ENCODE measurements at places on chromosomes 2 and 18.
A peak's percentile ranks its signal among the peaks of the same experiment; 100 is the strongest.

DNA sequence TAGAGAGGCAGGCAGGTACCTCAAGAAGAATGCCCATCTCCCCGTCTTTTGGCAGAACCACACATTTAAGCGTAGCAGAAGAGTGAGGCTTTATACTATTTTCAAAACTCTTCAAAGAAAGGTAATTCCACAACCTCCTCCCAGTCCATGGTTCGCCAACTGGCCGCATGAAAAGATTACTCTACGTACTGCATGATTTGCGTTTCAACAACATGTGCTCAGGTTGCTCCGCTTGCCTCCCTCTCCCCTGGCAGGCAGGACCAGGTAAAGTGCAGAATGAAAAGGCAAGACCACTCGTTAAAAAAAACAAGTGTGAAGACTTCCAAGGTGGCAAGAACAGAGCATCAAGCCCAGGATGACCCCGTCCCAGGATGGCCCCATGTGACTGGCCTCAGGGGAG, 143.7 kb downstream of the SP3 start:
- no peak for DNase-seq

DNA sequence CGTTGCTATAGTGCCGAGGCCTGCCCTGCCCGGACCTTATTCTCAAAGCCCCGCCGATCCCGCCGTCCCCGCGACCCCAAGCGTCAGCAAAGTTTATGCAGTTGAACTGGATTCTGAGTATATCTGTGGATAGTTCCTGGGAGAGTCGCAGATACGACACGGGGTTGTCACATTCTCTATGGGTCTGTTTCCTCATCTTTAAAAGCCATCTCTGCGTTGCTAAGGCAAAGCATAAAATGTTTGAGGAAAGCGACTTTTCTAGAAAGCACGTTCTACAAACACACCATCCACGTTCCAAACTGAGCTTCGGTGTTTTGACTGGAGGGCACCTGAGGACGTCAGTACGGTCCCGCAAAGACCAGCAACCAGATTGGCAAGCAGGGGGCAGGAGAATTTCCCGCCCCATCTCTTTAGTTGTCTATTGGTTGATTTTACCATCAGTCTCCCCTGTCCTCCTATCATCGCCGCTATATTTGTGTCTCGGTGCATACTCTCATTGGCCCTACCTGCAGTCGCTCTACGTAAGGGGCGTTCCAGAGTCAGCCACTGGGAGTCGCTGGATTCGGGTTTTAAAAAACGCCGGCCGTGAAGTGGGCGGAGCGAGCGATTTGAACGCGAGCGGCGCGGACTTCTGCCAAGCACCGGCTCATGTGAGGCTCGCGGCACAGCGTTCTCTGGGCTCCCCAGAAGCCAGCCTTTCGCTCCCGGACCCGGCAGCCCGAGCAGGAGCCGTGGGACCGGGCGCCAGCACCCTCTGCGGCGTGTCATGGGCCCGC, at the start of gene CENPA:
TSS of gene CENPA (plus strand) at position 626 of the 776 bp plus-strand sequence. CDS start at position 767, 141 bp downstream.
- peak; percentile 82 for DNase-seq

- DNase-seq = no peak
These were observed 63.9 kb downstream of the LDAH start for GRCh38 chr2:20758997-20759396.

GRCh38 chr2:150759531-150759930, 272.1 kb upstream of the RND3 start:
- no peak for DNase-seq

- DNase-seq = no peak
These were observed 2.8 kb downstream of the SIX3 start for GRCh38 chr2:44944102-44944951.

DNA sequence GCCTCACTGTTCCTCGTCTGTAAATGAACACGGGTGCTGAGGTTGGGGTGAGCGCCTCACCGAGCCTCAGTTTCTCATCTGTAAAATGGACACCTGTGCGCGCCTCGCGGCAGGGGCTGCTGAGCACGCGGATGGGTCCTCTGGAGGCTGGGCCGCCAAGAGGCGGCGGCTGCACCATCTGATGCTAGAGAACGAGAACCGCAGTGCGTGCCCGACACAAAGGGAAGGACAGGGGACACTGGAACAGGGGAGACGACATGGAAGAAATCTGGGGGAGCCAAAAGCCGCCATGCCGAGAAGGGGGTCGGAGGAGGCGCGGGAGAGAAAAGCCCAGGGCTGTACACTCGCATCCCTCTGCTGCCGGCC, 118.7 kb upstream of the ZNF516 start:
- no peak for DNase-seq

GRCh38 chr2:230697676-230698075, 15.0 kb upstream of the CAB39 start:
- no peak for DNase-seq

- DNase-seq = no peak
These were observed 219.0 kb downstream of the MYO3B start for GRCh38 chr2:170396799-170397459.

GRCh38 chr2:64594226-64594989, 59.3 kb downstream of the SERTAD2 start:
- DNase-seq = no peak

DNA sequence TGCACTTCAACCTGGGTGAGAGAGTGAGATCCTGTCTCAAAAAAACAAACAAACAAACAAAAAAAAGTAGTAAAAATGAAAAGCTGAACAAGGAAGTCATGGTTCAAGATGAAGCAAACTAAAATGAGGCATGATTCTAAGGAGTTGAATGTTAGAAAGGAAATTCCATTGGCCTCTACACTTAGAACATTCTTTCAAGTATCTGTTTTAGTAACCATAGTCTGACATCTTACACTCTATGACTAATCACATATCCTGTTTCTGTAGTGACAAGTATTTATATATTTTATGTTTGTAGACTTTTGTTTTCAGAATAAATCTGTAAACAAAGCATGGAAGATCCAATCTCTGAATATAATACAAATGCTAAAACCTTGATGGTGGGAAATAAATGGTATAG, 164.1 kb downstream of the KIAA1328 start:
- no peak for DNase-seq

DNA sequence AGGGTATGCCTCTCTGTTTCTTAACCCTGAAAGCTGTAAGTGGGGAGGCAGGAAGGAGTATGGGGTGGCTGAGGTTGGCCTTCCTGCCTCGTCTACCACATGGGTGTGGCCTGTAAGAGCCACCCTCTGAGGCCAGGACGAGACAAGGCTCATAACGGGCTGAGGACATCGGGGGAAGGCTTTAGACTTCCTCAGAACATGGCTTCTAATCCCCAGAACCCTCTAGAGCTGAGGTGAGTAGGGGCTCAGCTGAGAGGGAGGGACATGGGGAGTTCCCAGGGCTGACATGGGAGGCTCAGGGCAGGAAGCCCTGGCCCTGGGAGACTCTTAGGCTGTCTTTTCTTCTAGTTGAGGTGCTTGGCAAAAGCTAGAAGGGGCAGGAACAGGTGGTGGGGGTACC, 36.7 kb downstream of the EMX1 start:
- peak; percentile 68 for DNase-seq

DNA sequence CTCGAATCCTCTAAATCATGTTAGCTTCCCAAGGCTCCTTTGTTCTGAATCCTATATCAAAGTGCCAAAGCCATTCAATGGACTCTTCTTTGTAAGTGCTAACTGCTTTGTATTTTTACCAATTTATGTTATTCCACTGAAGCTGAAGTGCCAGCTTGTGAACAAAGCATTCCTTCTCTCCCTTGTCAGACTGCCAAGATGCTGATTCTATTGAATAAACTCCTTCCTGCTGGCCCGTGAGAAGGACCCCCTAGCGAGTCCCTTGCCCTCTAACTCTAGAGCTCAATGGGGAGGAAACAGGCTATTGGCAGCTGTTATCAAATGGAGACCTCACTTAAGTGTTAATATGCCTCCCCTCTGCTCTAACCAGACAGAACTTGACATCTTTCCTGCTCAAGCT, 1097.9 kb upstream of the CNTNAP5 start:
- no peak for DNase-seq

GRCh38 chr2:70923378-70924015, 12.2 kb upstream of the ATP6V1B1 start:
- DNase-seq = no peak

- no peak for DNase-seq
These were observed 597.2 kb upstream of the ZEB2 start for GRCh38 chr2:145116834-145117725.

DNA sequence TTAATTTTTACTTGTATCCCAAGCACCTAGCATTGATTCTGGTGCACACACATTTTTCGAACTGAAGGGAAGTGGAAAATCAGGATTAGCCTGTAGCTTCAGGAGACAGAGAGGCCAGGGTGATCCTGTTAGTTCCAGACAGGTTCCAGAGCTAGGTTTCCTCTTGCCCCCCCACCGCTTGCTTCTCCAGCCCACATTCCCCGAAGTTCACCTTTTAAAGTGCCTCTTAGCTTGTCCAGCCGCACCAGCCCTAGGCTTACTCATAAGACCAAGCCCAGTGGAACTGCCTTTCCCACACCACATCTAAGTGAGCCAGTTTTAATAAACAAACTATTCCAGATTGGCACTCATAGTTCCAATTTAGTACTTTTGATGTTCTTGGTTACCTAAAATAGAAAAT, 898.6 kb upstream of the KLHL29 start:
- no peak for DNase-seq

DNA sequence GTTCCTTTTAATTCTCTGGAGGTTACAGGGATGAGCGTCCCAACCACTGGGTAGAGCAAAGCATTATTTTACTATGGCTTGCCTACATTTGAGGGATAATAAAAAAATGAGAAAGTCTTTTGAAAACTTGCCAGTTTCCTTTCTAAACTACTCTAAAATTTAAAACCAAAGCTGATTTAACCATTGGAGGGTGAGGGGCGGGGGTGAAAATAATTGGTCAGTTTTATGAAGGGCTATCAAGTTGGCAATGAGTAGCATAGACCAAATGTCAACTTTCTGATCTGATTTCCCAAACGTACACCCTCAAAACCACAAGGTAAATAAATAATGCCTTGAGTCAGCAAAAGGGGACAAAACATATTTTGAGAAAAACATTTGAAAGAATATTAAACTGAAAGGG, 85.7 kb upstream of the STK17B start:
- DNase-seq = no peak

Data from stimulated activated effector memory CD8-positive, alpha-beta T cell treated with anti-CD3 and anti-CD28 coated beads, Interleukin-12 subunit alpha, Interleukin-12 subunit beta, amount 100 ng/mL, for 72 hours (primary cell).